Stimulated activated CD4-positive, alpha-beta T cell treated with anti-CD3 and anti-CD28 coated beads, Interleukin-1b, Interleukin-23, amount 100 ng/mL, for 1 hour (primary cell): ENCODE measurements at places on chromosomes 12 and 14.

- no peak for DNase-seq
Measured at GRCh38 chr14:30848449-30849240, 25.7 kb upstream of the COCH start.

GRCh38 chr14:91369628-91370445 lies 47.8 kb downstream of the CCDC88C start:
- no peak for DNase-seq

GRCh38 chr12:80412343-80412953 lies 31.6 kb upstream of the PTPRQ start:
- DNase-seq, result no peak

GRCh38 chr14:104473649-104474494 lies 105.7 kb upstream of the C14orf180 start:
- DNase-seq, result no peak

GRCh38 chr12:129440278-129440677 lies 463.5 kb downstream of the TMEM132D start:
- DNase-seq, result no peak
